SHP77 treated with DMSO at 0.1 percent for 48 hours (cell line): ENCODE measurements at places on chromosomes 2 and 18.

DNA sequence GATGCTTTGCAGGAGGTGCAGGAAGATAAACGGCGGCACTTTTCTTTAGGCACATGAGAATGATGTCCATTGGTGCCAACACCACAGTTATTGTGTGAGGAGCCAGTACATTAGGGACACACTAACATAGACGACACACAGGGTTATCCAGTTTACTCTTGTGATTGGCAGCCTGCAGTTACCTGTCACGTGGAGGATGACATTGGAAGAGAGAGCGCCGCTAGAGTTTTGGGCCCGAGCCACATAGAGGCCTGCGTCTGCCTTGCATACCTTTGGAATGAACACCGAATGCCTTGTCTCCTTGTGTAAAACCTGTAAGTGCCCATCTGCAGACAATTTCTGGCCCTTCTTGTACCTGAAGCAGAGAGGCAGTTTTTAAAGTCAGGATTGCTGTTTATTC, 26.9 kb upstream of the TTN start:
- DNase-seq: no peak

DNA sequence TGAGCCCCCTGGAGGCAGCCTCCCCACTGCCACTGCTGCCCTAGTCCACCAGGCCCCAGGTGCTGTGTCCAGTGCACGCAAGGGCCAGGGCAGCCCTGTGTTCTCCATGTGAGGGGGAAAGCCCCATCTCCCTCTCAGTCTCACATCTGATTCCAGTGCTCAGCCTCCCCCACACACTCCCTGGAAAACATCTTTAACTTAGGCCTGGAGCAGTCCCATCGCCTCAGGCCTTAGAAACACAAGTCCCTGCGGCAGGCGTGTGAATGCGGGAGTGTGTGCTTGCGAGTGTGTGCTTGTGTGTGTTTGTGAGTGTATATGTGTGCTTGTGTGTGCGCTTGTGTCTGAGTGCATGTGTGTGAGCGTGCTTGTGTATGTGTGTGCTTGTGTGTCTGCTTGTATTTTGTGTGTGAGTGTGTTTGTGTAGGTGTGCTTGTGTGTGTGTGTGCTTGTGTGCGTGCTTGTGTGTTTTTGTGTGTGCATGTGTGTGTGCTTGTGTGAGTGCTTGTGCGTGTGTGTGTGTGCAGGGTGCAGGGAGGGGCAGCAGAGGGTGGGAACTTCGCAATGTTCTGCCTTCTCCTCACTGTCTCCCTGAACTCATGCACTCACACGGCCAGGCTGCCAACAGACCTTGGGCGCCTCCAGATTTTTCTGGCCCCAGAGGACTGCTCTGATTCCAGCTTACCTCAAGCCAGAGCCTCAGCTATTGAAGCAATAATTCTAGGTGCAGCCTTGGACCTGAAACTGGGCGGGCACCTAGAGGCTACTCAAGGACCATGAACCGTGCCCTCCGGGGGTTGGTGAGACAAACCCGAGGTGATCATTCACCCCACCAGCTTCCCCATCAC, 139.6 kb downstream of the CABLES1 start:
- DNase-seq: no peak

DNA sequence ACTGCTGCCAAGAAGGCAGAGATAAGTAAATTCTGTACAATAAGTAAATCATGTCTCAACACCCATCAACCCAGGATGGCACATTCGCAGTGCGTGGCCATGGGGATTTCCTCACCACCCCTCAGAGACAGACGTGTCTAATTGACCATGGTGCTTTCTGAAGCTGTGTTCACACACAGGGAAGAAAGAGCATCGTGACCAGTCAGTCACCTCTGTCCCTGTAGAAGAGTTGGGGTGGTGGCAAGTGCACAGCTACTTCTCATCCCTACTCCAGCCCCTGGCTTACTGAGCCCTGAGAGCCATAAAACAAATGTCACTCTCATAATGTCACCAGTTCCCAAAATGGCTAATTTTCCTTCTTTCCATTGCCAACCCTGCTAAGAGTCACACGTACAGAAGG, 31.3 kb upstream of the MLPH start:
- DNase-seq: no peak

GRCh38 chr2:53969968-53970723, 647 bp downstream of the PSME4 start:
- DNase-seq: peak; percentile 43

- DNase-seq: no peak
Measured at GRCh38 chr2:48129293-48129950, 223.1 kb upstream of the FBXO11 start.

GRCh38 chr18:56637711-56638231, 621 bp downstream of the TXNL1 start:
- no peak for DNase-seq

GRCh38 chr2:239606741-239607516, 206.1 kb upstream of the HDAC4 start:
- DNase-seq: no peak

DNA sequence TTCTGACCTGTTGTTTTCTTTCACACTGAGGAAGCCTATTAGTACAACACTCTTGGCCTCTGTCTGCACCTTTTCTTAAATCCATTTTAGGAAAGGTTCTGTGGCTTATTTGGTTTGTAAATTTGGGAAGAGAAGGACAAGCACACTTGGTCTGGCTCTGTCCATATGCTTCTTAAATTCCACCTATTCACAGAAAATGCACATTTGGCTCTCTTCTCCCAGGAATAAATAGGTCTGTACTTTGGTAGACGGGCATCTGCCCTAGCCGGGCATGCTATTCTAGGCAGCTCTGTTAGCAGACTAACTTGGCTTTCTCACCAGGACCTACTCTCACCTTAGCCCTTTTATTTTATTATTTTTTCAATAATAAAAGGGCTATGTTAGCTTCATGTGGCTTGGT, 1211.8 kb upstream of the SLC39A10 start:
- DNase-seq: no peak

GRCh38 chr2:148306027-148306426, 285.1 kb downstream of the MBD5 start:
- DNase-seq: no peak

DNA sequence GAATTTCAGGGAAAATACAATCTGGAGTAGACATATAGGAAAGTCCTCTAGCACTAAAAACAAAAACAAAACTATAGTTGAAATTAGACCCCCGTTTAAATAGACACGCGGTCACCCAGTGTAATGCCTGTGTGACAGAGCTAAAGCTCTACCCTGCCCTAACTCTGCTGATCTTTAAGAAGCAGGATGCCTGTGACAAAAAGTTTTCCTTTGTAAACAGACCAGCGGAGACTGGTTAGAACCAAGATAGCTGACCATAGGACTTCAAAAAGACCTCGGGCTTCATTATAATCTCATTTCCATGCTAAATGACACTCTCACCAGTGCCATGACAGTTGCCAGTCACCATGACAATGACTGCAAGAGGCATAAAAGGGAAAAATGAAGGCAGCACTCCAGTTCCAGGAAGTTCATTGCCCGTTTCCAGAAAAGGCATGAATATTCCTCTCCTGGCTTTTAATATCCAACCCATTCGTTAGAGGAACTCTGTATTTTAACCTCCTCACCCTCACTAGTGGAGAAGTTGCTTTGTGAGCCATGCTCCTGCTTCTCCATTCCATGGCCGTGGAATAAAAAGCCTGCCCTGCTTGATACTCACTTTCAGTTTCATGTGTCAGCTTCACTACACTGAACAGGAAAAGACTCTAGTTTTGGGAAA, 157.2 kb upstream of the COPS8 start:
- no peak for DNase-seq

DNA sequence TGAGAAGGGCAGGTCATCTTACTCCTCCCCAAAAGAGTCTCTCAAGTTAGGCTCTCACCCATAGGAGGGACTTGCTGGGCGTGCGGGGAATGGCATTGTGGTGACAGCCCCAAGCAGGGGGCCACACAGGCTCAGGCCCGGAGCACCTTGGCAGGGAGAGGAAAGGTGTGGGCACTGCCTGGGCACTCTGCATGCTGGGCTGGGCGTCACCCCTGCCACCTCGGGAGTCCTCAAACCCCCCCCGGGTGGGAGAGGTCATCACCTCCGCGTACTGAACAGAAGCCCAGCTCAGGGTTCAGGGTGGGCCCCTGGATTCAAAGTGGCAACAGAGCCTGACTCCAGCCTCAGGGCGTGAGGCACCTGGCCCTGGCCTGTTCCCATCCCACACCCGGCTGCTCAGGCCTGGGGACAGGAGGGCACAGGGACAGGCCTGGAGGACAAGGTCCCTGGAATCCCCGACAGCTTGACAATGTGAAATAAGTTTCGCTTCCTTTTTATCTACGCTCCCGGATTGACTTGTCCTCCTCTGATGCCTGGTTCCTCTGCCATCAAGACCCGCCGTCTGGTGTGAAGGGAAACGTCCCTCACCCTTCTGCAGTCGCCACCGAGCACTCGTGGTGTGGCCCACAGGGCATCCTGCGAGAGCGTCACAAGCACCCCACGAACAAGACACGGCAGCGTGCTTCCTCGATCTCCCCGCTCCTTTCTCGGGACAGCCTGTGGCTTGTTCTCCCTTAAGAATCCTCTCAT, 97.8 kb downstream of the HDAC4 start:
- DNase-seq: no peak

- DNase-seq: no peak
Measured at GRCh38 chr18:68604256-68604655, 110.7 kb downstream of the TMX3 start.

DNA sequence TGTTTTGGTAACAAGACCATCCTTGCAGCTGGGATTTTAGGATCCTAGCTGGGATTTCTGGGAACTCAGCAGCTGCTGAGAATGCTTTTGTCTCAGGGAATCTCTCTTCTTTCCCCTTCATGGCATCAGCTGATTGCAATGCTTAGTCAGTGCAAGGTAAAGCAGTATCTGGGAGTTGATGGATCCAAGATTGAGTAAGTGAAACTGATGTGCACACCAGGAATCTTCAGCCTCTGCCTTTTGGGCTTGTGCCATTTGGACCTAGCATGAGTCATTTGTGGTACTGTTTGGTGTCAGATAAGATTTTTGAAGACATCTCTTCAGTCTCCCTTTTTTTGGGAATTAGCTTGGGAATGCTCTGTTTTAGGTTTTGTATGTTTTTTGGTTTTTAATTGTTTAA, 363.3 kb upstream of the TFPI start:
- no peak for DNase-seq

- DNase-seq: no peak
Measured at GRCh38 chr2:165837122-165837521, 43.1 kb upstream of the GALNT3 start.

GRCh38 chr2:118853129-118853640, 5.7 kb upstream of the EN1 start:
- DNase-seq: no peak

- no peak for DNase-seq
Measured at GRCh38 chr2:60383401-60384143, 169.9 kb downstream of the BCL11A start.

GRCh38 chr18:55869556-55870501, 281.8 kb upstream of the TCF4 start:
- DNase-seq: no peak

DNA sequence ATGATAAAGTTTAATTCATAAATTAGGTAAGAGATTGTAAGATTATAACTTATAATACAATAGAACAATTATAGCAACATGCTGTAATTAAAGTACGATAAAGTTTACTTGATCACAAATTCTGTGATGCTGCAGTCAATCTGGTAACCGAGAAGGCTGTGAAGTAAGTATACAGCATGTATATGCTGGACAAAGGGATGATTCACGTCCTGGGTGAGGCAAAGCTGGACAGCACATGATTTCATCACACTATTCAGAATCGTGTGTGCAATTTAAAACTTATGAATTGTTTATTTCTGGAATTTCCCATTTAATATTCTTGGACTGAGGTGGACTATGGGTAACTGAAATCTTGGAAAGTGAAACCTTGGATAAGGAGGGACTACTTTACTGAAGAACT, 522.2 kb upstream of the CNTNAP5 start:
- no peak for DNase-seq

GRCh38 chr2:235931676-235932075, 236.5 kb downstream of the GBX2 start:
- DNase-seq: no peak

DNA sequence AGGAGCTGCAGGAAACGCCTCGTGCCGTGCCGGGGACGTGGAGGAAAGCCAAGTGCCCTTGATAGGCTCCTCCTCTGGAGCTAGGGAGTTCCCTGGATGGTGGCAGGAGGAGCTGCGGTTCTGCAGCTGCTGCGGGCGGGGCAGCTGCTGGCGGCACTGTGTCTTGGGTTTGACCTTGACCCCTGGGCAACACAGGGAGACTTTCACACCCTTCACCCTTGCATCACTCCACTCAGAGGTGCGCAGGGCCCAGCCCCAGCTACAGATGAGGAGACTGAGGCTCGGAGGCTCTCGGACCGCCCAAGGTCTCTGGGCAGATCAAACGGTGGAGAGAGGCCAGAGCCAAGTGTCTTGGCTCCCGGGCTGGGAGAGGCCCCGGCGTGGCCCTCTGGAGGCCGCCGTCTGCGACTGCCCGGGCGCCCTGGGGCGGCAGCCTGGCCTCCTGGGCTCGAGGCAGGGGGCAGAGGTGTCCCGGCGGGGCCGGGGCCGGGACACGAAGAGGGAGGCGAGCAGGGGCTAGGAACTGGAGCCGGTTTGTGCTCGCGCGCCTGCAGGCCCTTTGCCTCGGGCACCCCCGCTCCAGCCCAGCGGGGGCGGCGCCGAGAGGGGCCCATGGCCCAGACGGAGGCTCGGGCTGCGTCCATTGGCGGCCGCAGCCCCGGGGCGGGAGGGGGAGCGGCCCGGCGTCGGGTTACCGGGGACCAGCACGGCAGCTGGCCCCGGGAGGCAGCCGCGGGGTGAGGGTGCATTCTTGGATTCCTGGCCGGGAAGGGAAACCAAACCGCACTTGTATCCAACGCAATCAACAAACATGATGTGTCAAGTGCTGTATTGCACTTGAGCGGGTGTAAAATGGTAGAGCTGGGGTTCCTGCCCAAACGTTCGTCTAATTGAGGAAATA, 129.6 kb upstream of the SLC1A4 start:
- DNase-seq: peak; percentile 70

- DNase-seq: no peak
Measured at GRCh38 chr2:203892207-203892606, 24.6 kb downstream of the CTLA4 start.

GRCh38 chr2:96409081-96409819, 73.7 kb downstream of the NCAPH start:
- DNase-seq: no peak

DNA sequence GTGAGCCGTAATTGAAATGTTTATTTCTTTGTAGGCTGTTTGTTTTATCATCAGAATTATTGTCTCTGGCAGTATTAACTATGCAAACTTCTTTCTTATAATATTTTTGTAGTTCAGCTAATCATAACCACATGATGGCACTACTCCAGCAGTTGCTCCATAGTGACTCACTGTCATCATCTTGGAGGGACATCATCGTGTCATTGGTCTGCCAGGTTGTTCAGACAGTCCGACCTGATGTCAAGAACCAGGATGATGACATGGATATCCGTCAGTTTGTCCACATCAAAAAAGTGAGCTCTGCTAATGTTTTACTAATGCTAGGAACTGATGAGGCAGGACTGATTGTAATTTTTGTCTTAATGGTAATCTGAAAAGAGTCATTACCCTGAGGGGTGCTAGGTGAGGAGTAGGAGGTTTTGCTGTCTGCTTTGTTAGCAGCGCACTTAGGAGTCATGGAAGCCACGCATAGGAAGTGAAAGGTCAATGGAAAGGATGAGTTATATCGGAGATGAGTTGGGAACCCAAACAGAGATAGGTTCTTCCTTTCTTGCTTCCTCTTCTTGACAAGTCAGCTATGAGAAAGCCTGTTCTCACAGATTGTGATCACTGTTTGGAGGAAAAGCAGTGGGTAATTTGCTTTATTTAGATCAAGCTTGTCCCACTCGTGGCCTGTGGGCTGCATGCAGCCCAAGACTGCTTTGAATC, 49.2 kb downstream of the PIKFYVE start:
- DNase-seq: no peak

GRCh38 chr18:11522992-11523391, 86.4 kb upstream of the SLC35G4 start:
- DNase-seq: no peak
